ENCODE measurements at places on chromosomes 7 and 10.

- DNase-seq: no peak
These were observed 268.1 kb upstream of the FZD8 start for GRCh38 chr10:35910234-35910633.

DNA sequence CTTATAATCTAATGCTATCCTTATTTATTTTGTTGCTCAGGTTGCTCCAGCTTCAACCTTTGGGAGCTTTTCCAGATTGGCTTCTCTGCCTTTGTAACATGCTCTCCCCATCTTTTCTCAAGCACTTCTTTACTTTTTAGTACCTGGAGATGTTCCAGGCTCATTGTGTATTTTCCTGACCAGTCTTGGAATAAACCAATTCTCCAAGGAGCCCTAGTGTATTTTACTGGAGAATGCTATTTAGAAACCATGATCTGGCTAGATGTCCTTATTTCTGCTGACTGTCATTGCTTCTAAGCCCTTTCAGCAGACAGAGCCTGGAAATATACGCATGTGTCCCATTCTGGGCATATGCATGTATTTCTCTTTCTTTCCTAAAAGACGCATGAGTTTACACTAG lies 95.7 kb downstream of the EMX2 start:
- no peak for DNase-seq

DNA sequence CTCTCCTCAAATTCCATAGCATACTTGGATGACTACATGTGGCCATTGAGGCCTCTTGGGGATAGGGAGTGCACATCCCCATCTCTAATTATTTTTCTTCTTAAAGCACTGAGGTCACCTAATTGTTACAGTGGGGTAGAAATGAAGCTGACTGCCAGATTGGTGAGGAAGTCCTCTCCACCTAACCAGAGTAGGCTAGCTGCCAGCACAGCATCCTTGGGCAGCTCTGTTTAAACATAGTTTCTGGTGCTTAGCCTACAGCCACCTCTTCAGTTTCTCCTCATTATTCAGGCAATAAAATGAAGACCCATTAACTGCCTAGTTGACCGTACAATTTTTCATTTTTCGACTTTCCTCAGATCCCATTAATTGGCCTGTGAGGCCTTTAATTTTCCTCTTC lies 104.6 kb downstream of the MLLT10 start:
- DNase-seq: no peak

GRCh38 chr10:104577861-104578521 lies 63.1 kb upstream of the SORCS3 start:
- DNase-seq: no peak

- no peak for DNase-seq
These were observed 50.5 kb upstream of the HSPA12A start for GRCh38 chr10:116792817-116793216.

Data from astrocyte of the cerebellum (primary cell).